ENCODE measurements at places on chromosomes 2 and 18.

DNA sequence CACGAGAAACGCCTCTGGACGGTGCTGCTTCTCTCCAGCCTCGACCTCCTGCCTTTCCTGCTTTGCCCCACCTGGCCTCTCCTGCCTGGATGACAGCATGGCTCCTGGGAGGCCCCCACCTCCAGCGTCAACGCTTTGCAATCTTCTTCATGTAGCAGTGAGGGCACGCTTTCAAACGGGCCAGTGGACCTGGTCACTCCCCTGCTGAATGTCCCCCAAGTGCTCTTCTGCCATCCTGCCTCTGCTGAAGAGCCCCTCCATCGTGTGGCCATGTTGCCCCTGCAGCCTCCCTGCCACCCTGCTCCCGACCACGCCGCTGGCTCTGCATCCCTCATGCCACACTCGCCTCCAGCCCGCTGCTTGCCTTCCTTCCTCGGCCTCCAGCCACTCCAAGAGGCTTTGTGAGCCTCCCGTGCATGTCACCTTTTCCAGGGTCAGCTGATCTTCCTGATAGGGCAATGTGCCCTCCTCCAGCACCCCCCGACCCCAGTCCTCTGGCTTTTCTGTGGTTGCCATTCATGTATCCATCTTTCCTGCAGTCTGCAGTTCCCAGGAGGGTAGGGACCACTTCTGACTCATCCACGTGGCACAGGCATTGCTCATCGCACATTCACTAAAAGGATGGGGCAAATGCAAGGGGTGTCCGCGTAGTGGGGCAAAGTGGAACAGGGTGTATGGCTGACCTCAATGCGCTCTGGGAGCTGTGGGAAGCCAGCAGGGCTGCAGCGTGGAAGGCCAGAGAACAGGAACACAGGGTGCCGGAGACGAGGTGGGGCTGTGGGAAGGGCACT, 268.8 kb downstream of the TWIST2 start:
- no peak for DNase-seq

- DNase-seq: no peak
These were observed 19.0 kb downstream of the HAT1 start for GRCh38 chr2:171941316-171941699.

DNA sequence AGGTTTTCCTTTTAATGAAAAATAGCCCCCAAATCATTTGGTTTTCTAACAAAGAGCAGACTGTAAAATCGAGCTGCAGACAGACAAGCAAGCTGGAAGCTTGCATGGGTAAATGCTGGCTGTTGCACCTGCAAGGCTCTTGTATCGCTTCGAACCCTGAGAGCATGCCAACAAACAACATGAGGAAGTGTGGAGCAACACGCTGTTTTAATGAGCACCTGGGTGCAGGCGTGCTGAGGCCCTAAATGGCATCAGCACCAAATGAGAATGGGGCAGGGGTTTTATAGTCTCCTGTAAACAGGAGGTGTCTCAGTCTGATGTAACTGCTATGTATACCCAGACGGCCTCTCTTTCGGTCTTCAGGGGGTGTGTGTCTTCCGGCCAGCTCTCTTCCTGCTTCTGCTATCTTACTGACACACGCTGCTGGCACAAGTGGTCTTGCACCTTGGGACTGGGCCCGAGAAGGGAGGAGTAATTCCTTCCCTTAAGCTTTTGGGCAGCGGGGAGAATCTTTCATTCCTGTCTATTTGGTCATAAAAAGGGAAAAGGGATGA, 31.9 kb upstream of the CDH2 start:
- no peak for DNase-seq

GRCh38 chr18:51009072-51009471, 20.9 kb upstream of the SMAD4 start:
- no peak for DNase-seq

GRCh38 chr2:45840481-45840880, 189.0 kb downstream of the PRKCE start:
- no peak for DNase-seq

DNA sequence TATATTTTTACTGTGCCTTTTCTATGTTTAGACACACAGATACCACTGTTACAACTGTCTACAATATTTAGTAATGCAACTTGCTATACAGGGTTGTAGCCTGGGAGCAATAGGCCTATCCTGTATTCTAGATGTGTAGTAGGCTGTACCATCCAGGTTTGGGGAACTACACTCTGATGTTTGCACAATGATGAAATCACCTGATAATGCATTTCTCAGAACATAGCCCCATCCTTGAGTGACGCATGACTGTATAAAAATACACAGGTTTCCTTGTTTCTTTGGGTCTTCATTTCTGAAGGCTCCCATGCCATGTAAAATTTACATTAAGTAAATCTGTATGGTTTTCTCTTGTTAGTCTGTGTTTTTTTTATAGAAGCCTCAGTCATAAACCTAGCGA, 270.9 kb upstream of the SKOR2 start:
- DNase-seq: no peak

DNA sequence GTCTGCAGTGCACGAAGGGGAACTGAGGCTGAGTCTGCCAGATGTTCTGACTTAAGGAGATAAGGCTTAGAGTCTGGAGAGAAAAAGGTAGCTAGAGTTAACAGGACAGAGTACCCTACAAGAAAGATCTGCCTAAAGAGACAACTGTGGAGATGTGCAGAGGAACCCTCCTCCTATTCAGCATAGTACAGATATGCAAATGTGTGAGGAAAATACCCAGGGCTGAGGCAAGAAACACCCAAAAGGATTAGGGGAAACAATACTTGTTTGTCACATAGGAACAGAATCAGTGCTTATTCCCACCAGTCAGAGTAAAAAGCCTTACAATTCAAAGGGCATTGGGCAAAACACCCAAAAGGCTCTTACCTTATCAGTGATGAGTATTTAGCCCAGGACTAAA, 67.8 kb downstream of the SS18 start:
- DNase-seq: no peak

DNA sequence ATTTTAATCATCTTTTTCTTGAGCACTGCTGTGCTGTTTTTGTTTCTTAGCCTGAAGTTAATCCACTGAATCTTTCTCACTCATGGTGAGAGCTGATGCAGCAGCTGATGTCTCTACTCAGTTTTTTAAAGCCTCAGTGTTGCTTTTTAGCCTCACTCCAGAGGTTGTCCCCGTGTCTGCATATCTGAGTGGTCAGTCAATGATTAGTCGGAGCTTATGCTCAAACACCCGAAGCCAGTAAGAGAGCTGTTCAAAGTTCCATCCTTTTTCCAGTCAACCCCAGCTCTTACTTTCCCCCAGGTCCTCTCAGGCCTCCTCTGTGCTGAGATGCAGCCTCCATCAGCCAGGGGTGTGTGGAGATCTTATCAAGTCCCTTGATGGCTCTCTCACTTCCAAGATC, 81.1 kb downstream of the MBOAT2 start:
- no peak for DNase-seq

DNA sequence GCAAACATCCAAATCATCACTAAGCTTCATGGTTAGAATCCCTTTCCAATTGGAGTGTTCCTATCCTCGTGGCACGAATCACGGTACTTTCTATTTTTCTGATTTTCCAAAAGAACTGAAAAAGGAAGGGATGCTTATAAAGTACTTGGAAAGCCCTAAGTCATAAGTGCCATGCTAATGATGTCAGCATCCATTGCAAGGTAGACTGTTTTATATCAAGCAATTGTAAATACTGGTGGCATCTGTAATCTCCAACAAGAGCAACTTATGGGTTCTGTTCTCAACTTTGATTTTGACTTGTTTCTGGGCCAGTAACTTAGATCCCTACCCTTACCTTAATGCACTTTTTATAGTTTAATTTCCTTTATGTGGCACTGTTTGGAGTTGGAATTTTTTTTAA, 619.5 kb downstream of the BCL11A start:
- no peak for DNase-seq

GRCh38 chr2:35591886-35592285, 763.7 kb upstream of the CRIM1 start:
- DNase-seq: no peak

DNA sequence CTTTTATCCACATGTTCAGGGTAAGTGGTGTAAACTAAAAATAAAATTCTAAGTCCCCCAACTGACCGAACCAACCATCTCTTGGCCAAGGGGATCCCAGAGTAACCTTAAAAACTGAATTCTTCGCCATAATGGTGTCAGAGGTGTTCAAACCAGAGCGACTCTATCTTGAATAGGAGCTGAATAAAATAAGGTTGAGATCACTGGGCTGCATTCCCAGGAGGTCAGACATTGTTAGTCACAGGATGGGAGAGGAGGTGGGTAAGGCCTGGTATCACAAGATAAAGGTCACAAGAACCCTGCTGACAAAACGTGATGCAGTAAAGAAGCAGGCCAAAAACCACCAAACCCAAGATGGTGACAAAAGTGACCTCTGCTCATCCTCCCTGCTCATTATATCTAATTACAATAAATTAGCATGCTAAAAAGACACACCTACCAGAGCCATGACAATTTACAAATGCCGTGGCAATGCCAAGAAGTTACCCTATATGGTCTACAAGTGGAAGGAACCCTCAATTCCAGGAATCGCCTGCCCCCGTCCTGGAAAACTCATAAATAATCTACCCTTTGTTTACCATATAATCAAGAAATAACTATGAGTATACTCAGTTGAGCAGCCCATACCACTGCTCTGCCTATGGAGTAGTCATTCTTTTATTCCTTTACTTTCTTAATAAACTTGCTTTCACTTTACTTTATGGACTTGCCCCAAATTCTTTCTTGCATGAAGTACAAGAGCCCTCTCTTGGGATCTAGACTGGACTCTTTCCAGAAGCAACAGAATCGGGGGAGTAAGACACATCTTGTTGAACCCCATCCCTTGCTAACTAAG, 302.4 kb downstream of the STK39 start:
- no peak for DNase-seq

- no peak for DNase-seq
These were observed 39.6 kb upstream of the EPC2 start for GRCh38 chr2:148604927-148605326.

DNA sequence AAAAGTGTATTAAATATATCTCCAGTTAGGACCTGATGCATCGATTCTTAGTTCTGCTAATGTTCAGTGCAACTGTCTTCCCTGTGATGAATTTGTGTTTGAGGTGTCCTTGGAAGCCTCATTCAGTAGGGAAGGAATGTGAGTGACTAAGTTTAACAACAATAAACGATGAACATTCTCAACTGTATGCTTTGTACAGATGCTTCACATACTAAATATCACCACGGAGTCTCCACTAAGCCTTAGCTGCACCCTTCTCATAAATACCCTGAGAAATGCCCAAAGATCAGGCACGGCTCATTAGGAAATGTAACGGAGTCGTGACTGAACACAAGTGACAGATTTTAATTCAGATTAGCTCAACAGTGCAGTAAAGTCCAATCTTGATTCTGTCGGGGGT, 24.4 kb upstream of the AGFG1 start:
- no peak for DNase-seq

- no peak for DNase-seq
These were observed 106.1 kb downstream of the FAM210A start for GRCh38 chr18:13620206-13620672.

GRCh38 chr18:40529478-40529877, 1425.6 kb upstream of the PIK3C3 start:
- DNase-seq: no peak

GRCh38 chr18:8937160-8938094, 165.1 kb upstream of the NDUFV2 start:
- DNase-seq: no peak

DNA sequence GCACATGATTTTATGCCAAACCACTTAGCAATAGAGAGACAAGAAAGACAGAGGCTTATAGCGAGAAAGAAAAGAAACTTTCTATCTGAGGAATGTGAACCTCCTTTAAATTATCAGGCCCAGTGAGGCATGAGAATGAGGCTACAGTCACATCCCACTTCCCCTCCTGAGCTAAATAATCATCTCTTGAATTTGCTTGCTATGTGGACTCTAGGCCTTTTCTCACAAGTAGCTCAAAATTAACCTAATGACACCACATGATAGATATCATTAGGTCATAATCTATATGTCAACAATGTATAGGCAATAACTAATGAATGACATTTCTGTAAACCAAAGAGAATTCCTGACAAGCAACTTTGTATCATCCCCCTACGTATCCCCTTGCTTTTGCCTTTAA, 301.5 kb upstream of the MGAT5 start:
- no peak for DNase-seq

GRCh38 chr2:40199771-40200170, 252.1 kb downstream of the SLC8A1 start:
- no peak for DNase-seq

DNA sequence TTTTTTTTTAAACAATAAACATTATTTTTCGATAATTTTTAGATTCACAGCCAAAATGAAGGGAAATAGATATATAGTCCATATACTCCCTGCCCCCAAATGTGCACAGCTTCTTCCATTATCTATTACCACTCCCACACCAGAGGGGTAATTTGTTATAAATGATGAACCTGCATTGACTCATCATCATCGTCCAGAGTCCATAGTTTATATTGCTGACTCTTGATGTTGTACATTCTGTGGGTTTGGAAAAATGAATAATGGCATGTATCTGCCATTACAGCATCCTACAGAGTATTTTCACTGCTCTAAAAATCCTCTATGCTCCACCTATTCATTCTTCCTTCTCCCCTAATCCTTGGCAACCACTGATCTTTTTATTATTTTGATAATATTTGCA, 121.5 kb downstream of the LTBP1 start:
- DNase-seq: no peak

DNA sequence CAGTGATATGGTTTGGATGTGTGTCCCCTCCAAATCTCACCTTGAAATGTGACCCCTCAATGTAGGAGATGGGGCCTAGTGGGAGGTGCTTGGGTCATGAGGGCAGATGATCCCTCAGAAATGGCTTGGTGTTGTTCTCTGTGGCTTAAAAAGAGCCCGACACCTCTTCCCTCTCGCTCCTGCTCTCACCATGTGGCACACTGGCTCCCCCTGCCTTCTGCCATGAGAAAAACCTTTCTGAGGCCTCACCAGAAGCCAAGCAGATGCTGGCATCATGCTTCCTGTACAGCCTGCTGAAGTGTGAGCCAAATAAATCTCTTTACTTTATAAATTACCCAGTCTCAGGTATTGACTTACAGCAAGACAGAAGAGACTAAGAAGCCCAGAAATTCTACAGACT, 357.1 kb downstream of the NRXN1 start:
- no peak for DNase-seq

DNA sequence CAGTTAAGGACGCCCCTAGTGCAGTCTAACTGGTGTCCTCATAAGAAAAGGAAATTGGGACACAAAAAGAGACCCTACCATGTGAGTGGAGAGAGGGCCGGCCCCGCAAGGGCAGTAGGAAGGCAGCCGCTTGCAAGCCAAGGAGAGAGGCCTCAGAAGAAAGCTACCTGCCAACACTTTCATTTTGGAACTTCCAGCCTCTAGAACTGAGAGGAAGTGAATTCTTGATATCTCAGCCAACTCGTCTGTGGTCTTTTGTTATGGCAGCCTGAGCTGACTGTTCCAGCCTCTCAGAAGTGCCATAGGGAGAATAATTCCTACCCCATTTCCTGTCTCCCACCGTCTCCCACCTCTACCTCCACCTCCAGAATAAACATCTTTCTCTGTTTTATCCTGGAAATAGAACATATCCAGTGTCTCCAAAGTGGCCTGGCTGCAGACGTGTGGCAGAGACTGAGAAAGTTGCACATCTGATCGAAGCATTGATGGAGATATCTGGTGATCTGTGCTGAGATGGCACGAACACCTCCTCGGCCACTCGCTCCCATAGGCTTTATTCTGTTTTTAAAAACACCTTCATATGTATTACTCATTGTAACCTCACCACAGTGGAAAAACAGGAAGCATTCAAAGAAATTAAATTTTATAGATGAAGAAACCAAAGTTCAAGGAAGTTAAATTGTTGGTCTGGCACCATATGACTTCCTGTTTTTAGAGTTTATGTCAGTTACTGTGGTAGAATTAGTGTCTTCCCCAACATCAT, 39.5 kb upstream of the MARCO start:
- DNase-seq: no peak
